ENCODE measurements at places on chromosomes 1 and 21. TPM values are rescaled to one million over a fixed set of nuclear protein-coding genes. Genes with fewer than 3 reads are reported as not detected.
A peak's percentile ranks its signal among the peaks of the same experiment; 100 is the strongest.

DNA sequence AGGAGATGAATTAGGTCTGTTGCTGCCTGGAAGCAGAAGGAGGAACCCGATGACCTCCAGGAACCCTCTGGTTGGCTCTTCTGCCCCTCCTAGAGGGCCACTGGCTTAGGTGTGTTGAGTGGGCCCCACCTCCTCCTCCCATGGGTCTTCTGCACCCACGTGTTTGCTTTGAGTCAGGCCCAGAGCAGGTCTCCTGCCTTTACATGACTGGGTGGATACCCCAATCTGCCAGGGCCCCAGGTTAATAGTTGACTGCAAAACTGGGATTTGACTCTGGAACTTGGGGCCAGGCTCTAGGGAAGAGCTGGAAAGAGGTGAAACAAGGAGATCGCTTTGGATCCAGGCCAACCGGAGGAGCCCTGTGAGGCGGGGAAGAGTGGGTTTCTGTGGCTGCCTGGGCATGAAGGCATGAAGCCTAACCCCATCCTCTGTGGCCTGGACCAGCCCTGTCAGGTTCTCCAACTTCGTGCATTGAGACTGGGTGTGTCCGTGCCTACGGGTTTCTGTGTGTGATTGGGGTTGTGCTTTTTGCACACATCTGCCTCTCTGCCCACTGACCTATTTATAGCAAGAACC, 7.8 kb upstream of the LAD1 start:
- DNase-seq: no peak

CAPN9 gene
- total RNA-seq: 0.04 TPM

- no peak for DNase-seq
Observed at GRCh38 chr1:212641956-212642355, 33.4 kb downstream of the ATF3 start.

- DNase-seq: no peak
Observed at GRCh38 chr1:70760154-70760553, 287.5 kb downstream of the PTGER3 start.

GRCh38 chr1:9078015-9078751, 8.7 kb upstream of the SLC2A5 start:
- no peak for DNase-seq

PCNT gene
- total RNA-seq: 37.7 TPM

- DNase-seq: peak; percentile 83
Observed at GRCh38 chr1:151132335-151133017, 14.0 kb downstream of the SEMA6C start.

WARS2 gene
- 25.0 TPM for total RNA-seq

DNA sequence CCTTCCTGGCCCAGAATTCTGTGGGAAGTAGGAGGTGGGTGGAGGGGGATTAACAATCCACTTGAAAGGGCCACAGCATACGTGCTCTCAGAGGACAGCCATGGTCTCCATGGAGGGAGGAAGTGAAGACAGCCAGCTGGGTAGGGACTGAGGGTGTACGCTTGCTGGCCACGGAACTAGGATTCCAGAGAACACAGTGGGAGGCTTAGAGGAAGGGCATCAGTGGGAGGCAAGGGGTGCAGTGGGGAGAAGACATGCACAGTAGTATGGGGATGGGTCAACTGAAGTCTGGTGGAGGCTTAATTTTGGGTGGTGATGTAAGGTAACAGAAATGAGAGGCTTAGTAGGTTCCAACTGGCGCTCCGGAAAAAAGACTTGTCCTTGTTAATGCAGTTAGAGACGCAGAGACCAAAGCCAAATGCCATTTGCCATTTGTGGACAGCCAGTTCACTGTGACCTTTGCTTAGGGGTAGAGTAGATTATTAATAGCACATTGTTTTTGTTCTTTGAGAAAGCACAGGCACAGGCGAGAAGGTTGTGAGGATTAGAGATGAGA, 103.0 kb downstream of the ZSCAN20 start:
- no peak for DNase-seq

- DNase-seq: no peak
Observed at GRCh38 chr1:6027591-6027990, 18.1 kb upstream of the KCNAB2 start.

PGLYRP3 gene
- not detected for total RNA-seq

GRCh38 chr1:159843459-159843858, 16.8 kb downstream of the SLAMF8 start:
- DNase-seq: no peak

DNA sequence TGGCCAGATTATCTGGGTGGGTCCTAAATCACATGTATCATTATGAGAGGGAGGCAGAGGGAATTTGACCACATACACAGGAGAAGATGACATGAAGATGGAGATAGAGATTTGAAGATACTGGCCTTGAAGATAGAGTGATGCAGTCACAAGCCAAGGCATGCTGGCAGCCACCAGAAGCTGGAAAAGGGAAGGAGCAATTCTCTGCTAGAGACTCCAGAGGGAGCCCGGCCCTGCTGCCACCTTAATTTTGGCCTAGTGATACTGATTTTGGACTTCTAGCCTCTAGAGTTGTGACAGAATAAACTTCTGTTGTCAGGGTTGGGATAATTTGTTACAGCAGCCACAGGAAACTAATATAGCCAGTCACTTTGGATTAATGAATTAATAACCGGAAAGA, 2.2 kb upstream of the PRDM2 start:
- DNase-seq: no peak

IL12RB2 gene
- 1.4 TPM for total RNA-seq

- DNase-seq: no peak
Observed at GRCh38 chr1:53540604-53541262, 81.5 kb downstream of the DMRTB1 start.

DNA sequence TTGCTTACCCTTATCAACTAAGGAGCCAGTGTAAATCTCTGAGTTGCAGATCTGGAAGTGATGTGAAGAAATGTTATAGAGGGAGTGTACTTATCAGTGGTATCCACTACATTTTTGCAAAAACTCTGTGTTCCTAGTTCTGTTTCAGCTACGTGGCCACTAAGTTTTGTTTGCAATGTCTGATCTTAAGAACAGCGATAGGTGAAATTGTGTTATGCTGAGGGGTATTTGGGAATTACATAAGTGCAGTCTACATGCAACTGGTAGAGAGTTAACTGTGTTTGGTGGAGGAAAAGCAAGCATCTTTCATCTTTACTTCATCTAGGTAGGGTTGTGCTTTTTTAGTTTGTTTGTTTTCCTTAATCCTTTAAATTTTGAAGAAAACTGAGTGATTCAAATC, 198.8 kb upstream of the SGIP1 start:
- DNase-seq: no peak

DNA sequence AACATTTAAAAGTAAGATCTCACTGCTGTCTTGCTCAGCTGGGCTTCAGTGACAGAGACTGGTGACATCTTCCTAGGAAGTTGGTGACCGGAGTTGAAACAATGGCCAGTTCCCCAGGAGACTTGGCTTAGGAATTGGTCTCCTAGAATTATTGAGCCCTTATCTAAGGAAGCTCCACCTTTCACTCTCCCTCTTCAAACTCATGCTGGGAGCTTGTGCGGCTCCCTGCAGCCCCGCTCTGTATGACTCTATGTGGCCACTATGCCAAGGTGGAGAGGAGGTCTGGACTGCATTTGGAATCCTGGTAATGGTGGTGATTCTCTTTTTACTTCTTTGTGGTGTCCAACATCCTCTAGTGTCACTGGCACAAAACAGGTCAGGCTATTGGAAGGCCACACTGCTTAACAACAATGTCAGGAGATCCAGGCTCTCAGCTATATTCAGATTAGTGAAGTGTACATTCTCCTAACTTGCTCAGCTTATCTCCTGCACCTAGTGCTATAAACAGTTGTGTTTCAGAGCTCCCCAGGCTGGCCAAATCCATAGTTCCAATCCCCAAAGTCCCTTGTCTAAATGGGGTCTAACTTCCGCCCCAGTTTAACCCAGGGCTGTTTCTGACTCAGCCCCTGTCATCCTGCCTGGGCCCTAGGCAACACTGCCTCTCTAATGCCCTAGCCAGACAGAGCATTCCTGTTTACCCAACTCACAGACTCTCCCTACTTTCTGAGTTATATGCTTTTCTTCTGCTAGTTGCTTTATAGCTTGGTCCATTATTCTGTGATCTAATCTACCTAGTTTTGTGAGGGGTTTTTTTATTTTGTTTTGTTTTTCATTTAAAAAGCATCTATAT, 18.3 kb downstream of the ATP2B4 start:
- no peak for DNase-seq

IL22RA1 gene
- 0.10 TPM for total RNA-seq

EPS15 gene
- 26.6 TPM for total RNA-seq

GRCh38 chr1:42923367-42924081, 35.1 kb downstream of the SLC2A1 start:
- DNase-seq: peak; percentile 69

DNA sequence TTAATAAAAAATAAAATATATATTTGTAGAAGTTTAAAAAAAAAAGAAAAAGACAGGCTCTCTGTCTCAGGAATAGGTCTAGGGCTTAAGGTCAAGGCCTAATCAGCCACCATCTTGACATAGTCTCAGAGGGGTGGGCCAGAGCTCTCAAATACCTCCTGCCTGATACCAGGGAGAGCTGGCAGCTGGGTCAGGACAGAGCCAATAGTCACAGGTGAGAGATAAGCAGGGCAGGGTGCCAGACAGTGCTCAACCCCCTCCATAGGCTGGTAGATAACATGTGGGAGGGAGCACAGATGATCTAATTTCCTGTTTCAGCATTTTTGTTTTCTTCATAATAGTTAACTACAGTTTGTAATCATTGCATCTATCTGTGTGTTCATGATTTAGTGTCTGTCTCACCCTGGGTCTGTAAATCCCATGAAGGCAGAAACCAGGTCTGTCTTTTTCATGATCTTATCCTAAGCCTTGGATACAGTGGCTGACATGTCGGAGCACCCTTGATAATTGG, 152.0 kb upstream of the GRIK3 start:
- DNase-seq: no peak

- DNase-seq: peak; percentile 52
Observed at GRCh38 chr1:180889325-180889724, 23.4 kb upstream of the KIAA1614 start.

ACKR1 gene
- not detected for total RNA-seq

DNA sequence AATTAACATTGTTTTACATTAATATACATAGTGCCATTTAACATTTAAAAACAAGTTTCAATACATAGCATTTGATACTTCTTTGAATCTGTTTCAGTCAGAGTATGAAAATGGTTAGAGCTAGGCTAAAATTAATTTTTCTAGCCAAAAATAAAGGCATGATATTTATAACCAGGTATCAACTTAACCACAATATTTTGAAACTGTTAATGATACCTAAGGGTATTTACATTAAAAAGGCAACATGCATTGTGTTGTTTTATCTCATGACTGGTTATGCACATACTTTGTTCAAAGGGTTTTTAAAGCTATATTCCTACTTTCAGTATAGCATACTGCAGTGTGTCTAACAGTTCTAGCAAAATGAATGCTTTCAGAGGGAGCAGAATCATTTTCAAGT, 130.0 kb downstream of the HS2ST1 start:
- no peak for DNase-seq

INAVA gene
- total RNA-seq: 44.5 TPM

GRCh38 chr1:177229781-177230180, 59.0 kb downstream of the BRINP2 start:
- peak; percentile 30 for DNase-seq

NID1 gene
- 12.9 TPM for total RNA-seq

DNA sequence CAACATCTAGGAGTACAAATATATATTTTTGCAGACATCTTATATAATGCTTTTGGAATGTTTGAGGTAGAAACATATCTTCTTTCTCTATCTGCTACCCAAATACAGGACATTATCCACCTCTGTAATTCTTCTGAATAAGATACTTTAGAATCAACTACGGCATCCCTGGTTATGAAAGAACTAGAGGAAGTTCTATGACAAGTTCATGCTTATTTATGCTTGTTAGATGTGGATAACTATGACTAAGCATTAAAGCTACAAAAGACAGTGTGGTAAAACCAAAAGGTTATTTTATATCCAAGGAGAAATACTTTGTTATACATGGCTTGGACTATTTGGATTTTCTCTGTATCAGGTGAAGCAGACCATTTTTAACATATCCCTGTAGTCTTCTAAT, 894.0 kb downstream of the KCNT2 start:
- DNase-seq: no peak

DNA sequence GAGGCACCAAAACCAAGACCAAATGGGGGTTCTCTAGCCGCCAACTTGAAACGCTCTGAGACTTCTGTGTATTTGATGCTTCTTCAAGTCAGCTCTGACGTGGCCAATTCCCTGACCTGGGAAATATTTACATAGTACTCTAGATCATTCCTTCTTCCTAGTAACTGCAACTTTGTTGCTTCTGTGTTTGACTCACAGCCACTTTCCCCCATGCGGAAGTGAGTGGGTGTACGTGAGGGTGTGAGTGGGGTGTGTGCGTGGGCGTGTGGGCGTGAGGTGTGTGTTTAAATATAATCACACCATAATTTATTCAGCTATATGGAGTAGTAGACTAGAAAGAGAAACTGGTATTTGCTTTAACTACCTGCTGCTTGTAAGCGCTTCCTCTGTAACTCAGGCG, 111.0 kb downstream of the TAS1R2 start:
- DNase-seq: no peak

SEMA6C gene
- 8.0 TPM for total RNA-seq

GRCh38 chr1:116388122-116388521, 15.1 kb downstream of the ATP1A1 start:
- DNase-seq: no peak

C21orf58 gene
- 26.4 TPM for total RNA-seq

- DNase-seq: no peak
Observed at GRCh38 chr1:164417016-164417704, 141.8 kb upstream of the PBX1 start.

TCHH gene
- total RNA-seq: not detected

- no peak for DNase-seq
Observed at GRCh38 chr1:84780000-84780716, 89.9 kb upstream of the SSX2IP start.

GRCh38 chr1:41745022-41745421, 173.7 kb downstream of the HIVEP3 start:
- DNase-seq: no peak

PCP4 gene
- total RNA-seq: not detected
